ENCODE measurements at places on chromosomes 16 and 17.
A peak's percentile ranks its signal among the peaks of the same experiment; 100 is the strongest.

GRCh38 chr16:57430955-57431354 is 16.2 kb downstream of the CIAPIN1 start:
- no peak for DNase-seq

- no peak for DNase-seq
These were observed 108.4 kb downstream of the AIPL1 start for GRCh38 chr17:6326483-6326882.

GRCh38 chr17:11908711-11909146 is 88.5 kb downstream of the ZNF18 start:
- DNase-seq, result no peak

GRCh38 chr16:55911616-55912015 is 36.4 kb upstream of the CES5A start:
- DNase-seq, result no peak

DNA sequence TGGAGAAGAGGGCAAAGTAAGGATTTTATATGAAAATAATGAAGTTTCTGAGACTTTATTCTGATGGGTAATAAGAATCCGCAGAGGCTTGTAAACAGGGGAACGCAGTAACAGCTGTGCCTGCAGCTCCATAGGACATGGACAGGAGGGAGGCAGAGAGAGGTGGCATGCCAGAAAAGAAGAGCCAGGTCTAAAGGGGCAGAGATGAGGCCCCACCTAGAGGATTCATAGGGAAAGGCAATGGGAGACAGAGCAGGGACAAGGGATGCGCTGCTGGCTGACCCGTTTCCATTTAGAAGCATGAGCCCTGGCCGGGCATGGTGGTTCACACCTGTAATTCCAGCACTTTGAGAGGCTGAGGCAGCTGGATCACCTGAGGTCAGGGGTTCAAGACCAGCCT is 340.3 kb upstream of the CDH5 start:
- DNase-seq, result no peak

DNA sequence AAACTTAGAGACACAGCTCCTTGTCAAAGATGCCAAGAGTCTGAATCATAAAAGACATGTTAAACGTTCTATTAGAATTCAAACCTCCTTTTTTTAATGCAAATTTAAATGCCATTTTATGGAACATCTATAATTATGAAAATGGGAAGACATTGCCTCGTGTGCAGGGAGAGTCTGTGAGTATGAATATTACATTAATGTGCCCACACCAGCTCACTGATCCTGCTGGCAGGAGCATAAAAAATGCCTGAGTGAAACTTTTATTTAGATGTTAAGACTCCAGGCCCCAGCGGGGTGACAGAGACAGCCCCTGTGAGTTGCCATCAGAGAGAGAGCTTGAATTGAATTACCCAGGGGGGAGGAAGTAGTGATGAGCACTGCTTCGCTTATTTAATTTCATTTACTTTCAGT is 84.8 kb downstream of the SNX11 start:
- no peak for DNase-seq

DNA sequence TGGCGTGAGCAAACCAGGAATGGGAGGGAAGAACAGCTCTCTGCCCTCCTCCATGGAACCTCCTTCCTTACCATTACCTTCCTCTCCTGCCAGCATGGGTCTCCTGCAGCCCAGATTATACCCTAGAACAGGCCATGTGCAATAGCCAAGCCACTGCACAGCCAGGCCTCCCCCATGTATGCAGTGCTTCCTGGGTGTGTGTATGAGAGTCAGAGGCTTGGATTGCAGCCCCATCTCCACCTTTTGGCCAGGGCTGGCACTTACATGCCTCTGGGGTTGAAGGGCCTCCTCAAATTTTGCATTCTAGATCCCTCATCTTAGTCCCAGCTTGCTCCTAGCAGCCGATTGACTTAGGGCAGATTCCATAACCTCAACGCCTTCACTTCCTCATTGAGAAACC is 133.7 kb downstream of the GSG1L start:
- DNase-seq, result no peak

DNA sequence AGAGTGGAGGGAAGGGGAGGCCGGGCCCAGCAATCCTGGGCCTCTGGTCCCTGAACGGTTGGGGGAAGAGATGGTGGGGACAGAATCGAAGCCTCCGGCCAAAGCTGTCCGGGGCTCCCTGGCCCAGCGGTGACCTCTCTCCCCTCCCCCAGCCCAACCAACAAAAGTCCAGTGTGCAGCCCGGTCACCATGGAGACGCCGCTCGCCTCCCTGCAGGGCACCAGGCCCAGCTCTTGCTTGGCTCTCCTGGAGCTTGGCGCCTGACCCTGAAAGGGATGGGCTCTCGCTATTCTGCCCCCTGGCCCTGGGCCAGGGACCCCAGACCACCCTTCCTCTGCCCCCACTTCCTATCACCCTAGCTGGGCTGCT is 1.3 kb downstream of the METRN start:
- DNase-seq, result no peak

- DNase-seq, result no peak
These were observed 742 bp upstream of the FBXO31 start for GRCh38 chr16:87384162-87384874.

DNA sequence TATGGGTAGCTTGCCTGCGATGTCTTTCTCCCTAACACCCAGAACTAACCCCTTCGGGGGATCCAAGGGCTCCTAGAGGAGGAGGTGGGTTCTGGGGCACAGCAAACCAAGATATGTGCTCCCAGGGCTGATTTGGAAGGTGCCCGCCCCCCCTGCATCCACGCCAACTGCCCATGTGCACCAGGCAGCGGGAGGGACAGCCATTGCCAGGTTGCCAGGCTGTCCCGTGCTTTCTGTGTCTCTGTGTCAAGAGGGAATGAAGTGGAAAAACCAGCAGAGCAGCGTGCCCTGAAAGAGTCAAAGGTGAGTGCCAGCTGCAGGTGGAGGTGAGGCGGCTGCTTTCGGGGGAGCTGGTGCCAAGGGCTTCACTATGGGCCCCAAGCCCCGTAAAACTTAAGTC is 6.4 kb downstream of the TEKT5 start:
- no peak for DNase-seq

GRCh38 chr16:27641260-27641659 is 91.3 kb downstream of the KATNIP start:
- no peak for DNase-seq

- DNase-seq, result peak; percentile 55
These were observed 32.1 kb downstream of the HELZ start for GRCh38 chr17:67212714-67213417.

- no peak for DNase-seq
These were observed 121.7 kb upstream of the SDK2 start for GRCh38 chr17:73765824-73766563.

GRCh38 chr16:49439676-49440075 is 66.1 kb downstream of the C16orf78 start:
- no peak for DNase-seq

DNA sequence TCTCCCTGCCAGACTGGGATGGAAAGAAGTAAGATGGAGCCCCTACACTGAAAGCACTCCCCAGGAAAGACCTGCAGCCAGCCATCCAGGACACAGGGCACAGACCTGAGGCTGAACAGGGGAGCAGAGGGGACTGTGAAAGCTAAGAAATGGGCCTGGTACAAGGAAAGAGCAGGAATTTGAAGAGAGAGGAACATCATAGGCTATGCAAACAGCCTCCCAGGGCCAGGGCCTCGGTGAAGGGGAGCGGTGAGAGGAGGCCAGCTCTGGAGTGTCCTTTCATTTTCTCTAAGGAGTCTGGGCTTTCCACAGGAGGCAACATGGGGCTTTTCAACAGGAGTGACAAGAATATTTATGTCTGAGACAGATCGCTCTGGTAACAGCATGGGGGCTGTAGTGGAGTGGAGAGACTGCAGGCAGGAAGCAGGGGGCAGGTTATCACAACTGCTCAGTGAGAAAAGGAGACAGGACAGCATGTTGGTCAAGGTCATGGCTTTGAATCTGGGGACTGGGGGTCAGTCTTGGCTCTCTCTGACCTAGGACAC is 50.1 kb downstream of the TOM1L2 start:
- DNase-seq, result no peak

GRCh38 chr17:10806545-10807262 is 2.8 kb upstream of the TMEM238L start:
- DNase-seq, result no peak

GRCh38 chr17:78789663-78790181 is 7.6 kb upstream of the CYTH1 start:
- no peak for DNase-seq

DNA sequence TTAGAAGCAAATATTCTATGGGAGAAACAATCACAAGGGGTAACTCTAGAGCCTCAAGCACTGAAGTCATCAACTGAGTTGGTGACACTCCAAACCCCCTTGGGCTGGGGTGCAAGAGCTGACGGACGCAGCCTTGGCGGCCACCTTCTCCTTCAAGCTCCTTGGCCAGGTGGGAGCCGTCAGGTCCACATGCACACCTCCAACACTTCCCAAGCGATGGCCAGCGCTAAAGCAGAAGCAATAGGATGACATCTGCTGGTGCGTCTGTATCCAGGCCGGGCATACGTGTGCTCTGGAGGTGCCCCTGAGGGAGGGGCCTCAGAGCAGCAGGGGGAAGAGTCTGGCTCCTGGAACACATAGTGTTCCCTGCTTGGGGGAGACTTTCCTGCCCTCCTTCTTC is 12.2 kb upstream of the FOXJ1 start:
- DNase-seq, result no peak

- DNase-seq, result peak; percentile 51
These were observed 4.3 kb upstream of the SLFN11 start for GRCh38 chr17:35377706-35378105.

DNA sequence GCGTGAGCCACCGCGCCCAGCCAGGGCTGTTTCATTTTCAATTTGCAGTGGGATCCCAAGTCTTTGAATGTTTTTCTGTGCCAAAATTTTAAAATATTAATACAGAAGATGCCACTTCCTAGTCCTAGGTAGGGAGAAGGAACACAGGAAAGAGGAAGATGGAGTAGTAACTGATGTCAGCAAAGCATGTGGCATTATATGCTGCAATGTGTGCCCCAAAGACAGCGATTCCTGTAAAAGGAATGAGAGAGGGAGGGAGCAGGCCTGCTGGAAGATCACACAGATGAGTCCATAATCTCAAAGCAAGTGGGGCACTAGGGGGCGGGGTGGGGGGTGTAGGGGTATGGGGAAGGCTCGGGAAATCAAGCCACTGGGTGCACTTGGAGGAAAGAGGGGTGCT is 23.4 kb upstream of the SSTR2 start:
- peak; percentile 66 for DNase-seq

- DNase-seq, result no peak
These were observed 345.4 kb downstream of the PMP22 start for GRCh38 chr17:14919631-14920213.

- DNase-seq, result no peak
These were observed 77.8 kb downstream of the VMP1 start for GRCh38 chr17:59785091-59785799.

DNA sequence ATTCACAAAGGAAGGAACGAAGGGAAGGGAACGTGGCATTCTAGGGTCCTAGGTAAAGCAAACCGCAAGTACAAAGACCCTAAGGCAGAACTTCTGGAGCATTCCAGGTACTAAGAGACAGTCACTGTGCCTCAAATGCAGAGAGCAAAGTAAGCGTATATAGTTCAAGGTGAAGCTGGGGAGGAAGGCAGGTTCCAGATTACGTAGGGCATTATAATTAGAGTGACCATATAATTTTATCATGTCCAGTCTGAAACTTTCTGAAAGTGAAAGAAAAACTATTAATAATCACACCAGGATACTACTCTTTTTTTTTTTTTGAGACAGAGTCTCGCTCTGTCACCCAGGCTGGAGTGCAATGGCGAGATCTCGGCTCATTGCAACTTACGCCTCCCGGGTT is 25.7 kb downstream of the METTL16 start:
- no peak for DNase-seq

- no peak for DNase-seq
These were observed 86.5 kb upstream of the LHX1 start for GRCh38 chr17:36850790-36851189.

DNA sequence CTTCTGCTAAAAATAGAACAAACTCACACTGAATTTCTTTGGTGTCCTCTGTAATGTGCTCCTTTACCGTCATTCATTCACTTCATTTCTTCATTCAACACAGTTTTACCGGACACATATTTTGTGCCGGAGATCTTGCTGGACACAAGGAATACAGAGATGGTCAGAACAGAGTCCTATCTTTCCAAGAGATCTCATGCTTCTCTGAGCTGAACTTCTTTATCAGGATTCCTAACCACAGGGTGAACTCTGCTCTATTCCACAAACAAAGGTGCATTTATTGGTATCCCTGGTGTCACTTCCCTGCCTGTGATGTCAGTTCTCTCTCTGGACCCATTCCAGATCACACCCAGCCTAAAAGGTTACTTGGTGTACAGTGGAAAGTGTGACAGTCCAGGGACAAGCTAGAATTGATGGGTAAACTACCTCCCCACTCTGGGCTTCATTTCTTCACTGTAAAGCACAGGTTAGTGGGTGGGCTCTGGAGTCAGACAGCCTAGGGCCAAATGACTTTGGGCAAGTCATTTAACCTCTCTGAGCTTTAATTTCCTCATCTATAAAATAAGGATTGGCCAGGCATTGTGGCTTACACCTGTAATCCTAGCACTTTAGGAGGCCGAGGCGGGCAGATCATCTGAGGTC is 4.2 kb downstream of the IFI35 start:
- no peak for DNase-seq

DNA sequence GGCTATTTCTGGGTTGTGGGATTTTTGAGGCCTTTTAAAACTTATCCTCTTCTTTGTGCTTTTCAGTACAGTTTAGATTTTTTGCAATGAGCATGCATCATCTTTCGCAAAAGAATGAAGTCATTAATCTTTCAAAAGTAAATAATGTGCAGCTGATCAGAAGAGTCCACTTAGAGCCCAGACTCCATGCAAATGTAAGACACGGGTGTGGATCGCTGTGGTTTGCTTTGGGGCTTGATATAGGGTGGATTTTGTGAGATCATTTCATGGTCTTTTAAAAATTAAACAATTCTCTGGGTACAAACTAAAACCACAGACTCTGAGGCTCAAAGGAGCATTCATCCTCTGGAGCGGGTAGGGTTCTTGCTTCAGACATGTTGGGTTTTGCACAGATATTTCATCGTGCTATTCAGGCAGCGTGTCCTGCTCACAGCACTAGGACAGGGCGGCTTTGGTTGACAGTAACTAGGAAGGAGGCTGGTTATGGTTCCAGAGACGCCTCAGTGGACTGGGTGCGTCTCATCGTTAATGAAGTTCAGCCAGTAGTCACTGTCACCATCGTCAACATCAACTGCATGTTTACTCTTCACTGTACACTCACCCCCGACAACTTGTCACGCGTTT is 129.4 kb upstream of the PLCG2 start:
- no peak for DNase-seq
